ENCODE measurements at places on chromosomes 16 and 17. TPM values are rescaled to one million over a fixed set of nuclear protein-coding genes. Genes with fewer than 3 reads are reported as not detected.

DNA sequence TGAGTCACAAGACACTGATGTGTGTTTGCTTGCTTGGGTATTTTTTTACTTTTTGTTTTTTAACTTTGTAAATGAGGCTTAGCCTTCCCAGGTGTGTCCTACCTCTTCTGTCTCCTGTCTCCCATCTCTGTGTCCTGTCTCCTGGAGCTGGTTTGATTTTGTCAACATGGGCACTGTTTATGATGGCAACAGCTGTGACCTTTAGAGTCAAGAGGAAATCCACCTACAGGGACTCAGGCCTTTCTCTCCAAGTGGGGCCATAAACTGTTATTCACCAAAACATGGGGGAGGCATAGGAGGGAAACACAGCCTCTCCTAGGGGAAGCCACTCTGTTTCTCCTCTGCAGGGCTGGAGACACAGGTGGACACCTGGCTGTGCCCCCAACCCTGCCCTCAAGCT is 13.1 kb upstream of the PLCG2 start:
- DNase-seq: no peak

TBC1D26 gene
- not detected for total RNA-seq

GRCh38 chr16:80250381-80250780 is 290.4 kb upstream of the DYNLRB2 start:
- DNase-seq: peak; percentile 27

- DNase-seq: peak; percentile 39
These were observed at the start of gene RPH3AL for GRCh38 chr17:352421-353212. Gene RPH3AL, minus strand, starts transcription at chr17:352807. Its CDS starts 25,264 bp downstream, at chr17:327543.

ACSM3 gene
- total RNA-seq: 1.00 TPM

ITGA2B gene
- total RNA-seq: 0.05 TPM

PPP1R1B gene
- total RNA-seq: not detected

DNA sequence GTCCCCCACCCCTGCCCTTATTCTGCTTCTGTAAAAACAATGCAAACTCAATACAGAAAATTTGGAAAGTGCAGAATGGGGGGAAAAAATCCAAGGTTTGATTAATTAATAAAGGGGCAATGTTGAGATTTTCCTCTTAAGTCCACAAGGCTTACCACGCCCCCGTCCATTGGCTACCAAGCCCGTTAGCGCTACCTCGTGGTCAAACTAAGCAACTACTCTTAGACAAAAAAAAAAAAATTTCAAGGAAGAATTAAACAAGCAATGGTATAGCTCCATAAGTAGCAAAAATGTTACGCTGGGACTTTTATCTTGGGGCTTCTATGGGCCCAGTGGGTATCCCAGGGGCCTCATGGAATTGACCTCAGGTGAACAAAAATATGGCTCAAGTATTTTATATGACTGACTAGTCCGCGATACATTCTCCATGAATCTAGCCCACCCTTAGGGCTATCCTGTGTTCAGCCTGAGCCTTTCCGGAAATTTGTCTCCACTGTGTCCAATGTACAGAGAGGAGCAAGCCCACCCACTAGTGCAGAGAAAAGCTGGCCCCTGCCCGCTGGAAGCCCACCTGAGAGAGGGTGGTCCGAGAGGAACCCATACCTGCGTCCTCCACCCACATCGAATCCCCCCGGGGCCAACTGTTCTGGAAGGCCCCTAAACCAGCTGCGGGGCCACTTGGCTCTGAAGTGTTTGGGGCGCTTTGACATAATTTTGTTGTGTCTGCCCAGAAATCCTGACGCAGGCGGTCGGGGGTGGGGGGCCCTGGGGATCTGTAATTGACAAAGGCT is 19.1 kb upstream of the TEX2 start:
- DNase-seq: peak; percentile 61

DNA sequence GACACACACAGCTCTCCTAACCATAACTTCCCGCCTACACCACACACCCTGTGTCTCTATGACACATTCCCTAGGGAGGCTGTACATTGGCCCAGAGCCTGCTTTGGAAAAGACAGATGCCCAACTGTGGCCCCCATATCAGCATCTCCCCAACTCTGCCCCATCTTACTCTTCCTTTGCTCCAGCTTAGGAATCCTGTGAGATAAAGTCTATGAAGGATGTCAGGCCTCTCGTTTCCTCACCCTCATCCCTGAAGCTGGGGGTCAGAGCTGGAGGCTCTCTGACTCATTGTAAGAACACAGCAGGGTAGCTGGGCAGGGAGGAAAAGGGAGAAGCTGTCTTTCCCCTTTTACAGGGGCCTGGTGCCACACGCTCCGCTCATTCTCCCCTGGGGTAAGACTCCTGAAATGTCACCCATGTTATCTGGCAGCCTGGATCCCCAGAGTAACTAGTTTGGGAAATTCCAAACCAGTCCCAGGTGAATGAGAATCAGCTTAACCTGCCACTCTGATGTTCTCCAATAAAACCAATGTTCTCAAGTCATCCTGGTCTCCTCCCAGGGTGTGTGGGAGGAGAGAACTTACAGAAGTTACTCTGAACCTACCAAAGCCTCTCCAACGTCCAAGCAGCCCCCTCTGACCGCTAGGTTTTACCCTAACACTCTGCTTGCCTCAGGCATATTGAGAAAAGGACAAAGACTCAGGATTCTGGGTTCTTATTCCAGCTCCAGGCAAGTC is 2.8 kb downstream of the RAPGEFL1 start:
- peak; percentile 82 for DNase-seq

GRCh38 chr17:68600067-68600930 is 868 bp downstream of the FAM20A start:
- no peak for DNase-seq

MFSD6L gene
- not detected for total RNA-seq

All from A172 (cell line).